Suprapubic skin (tissue), 4 donors: ENCODE measurements at places on chromosomes 3 and 15. TPM values are rescaled to one million over a fixed set of nuclear protein-coding genes. Genes with fewer than 3 reads are reported as not detected.
A peak's percentile ranks its signal among the peaks of the same experiment; 100 is the strongest.

Gene PRSS50
- total RNA-seq, result not detected

DNA sequence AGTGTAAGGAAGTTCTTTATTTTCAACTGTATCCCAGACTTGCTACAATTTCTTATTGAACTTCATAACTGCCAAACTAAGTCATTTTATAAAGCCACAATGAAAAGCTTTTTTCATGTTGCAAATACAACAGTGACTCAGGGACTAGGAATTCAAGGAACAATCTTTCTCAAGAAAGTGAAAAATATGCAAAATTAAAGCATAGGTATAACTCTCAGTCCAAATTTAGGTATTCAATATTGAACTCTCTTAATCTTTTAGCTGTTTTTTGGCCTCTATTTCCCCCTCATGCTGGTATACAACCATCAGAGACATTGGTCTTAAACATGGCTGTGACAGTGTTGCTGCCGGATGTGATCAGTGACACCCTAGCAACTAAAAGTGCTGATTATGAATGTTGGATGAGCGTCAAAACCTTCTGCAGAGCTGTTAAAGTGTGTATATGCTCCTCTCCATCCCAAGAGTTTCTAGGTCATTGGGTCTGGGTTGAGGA lies 476.9 kb downstream of the ZNF385D start:
- no peak for DNase-seq
- H3K4me1 ChIP-seq, result no peaks in the 10 kb centered on the region
- no peak overlapping the region for H3K4me3 ChIP-seq
- no peaks in the 10 kb centered on the region for H3K36me3 ChIP-seq

Gene FGF7
- 13.2 TPM for total RNA-seq

GRCh38 chr3:61181874-61182273 lies 69.4 kb downstream of the FHIT start:
- no peaks in the 10 kb centered on the region for H3K36me3 ChIP-seq
- H3K27me3 ChIP-seq, result no peaks in the 10 kb centered on the region
- H3K4me3 ChIP-seq, result no peak overlapping the region
- no peak for DNase-seq
- no peak overlapping the region for H3K27ac ChIP-seq

- no peak for DNase-seq
- no peak overlapping the region for H3K4me3 ChIP-seq
- no peak overlapping the region for H3K27ac ChIP-seq
- H3K4me1 ChIP-seq, result no peaks in the 10 kb centered on the region
- no peaks in the 10 kb centered on the region for H3K27me3 ChIP-seq
Measured at GRCh38 chr15:39403640-39404117, 177.2 kb upstream of the THBS1 start.

DNA sequence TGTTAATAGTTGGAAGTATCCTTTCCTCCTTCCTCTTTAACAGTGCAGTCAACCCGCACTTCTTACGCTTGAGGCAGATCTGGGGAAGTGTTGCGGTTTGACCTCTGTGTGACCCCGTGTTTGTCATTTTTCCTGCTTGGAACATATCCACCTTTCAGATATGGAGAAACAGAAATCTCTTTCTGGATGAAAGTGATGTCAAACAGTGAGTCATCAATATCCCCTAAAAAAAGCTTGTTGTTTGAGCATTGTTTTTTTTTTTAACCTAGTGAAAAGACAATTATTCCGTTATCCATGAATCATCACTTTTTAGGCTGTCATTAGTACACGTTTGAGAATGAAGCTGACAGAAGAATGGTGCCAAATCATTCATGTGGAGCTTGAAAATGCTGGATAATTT lies 293.7 kb downstream of the ARPP21 start:
- no peak overlapping the region for H3K27ac ChIP-seq
- H3K4me1 ChIP-seq, result no peaks in the 10 kb centered on the region
- no peak overlapping the region for H3K4me3 ChIP-seq
- H3K27me3 ChIP-seq, result no peaks in the 10 kb centered on the region
- no peaks in the 10 kb centered on the region for H3K36me3 ChIP-seq

DNA sequence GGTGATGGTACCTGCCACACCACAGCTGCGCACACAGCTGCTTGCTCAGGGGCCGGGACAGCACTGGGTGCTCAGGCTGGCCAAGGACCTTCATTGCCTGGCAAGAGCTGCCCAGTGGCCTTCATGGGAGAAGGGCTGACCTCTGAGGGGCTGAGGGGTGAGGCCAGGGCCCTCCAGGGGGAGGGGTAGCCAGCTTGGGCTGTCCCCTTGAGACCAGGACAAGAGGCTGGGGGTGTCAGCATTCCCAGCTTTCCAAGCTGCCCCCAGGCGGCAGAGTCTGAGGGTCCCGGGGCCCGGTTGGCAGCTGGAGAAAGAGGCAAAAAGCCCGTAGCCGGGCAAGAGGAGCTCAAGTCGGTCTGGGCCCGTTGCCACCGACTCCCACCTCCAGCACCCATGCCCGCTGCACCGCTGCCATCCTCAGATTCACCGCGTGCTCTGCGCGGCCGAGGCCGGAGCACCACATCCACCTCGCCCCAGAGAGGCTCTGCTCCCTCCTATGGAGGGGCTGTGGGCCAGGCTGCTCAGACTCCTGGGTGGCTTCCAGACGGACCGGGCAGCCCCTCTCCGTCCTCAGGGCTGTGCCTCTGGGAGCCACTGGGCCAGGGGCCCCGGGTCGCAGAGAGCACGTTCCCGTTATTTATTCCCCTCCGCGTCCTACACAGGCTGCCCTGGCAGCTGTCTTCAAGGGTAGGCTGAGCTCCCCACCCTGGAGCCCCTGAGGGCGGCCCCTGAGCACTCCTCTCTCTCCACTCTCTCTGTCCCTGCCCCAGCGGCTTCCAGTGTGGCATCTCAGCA lies 51.5 kb downstream of the PLXNA1 start:
- no peak overlapping the region for H3K4me3 ChIP-seq
- H3K27ac ChIP-seq, result no peak overlapping the region
- peaks cover 21% of the 10 kb centered on the region for H3K4me1 ChIP-seq
- DNase-seq, result no peak
- peaks cover 56% of the 10 kb centered on the region for H3K36me3 ChIP-seq

Gene CNTN4
- total RNA-seq, result 7.7 TPM

GRCh38 chr15:58232281-58233065 lies 94.3 kb downstream of the AQP9 start:
- H3K27me3 ChIP-seq, result no peaks in the 10 kb centered on the region
- H3K4me1 ChIP-seq, result peaks cover 22% of the 10 kb centered on the region
- H3K27ac ChIP-seq, result no peak overlapping the region

Gene GP5
- not detected for total RNA-seq

DNA sequence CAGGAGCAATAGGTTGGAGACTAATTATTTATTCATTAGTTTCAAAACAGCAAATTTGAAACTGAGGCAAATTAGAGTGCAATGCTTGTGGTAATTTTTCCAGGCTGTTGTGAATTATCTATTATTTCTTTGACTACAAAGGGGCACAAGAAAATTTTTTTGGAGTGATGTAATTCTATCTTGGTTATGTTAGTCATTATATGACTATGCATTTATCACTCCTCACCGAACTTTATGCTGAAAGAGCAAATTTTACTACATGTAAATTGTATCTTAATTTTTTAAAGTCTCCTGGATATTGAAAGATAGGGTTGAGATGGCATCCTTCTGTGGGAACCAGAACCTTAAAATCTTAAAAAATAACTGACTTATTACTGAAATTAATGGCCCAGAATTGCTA lies 320.0 kb upstream of the ROBO1 start:
- H3K4me1 ChIP-seq, result no peaks in the 10 kb centered on the region
- DNase-seq, result no peak
- no peaks in the 10 kb centered on the region for H3K36me3 ChIP-seq
- no peaks in the 10 kb centered on the region for H3K27me3 ChIP-seq
- H3K4me3 ChIP-seq, result no peak overlapping the region

Gene RBMS3
- total RNA-seq, result 7.7 TPM

GRCh38 chr15:85482894-85483293 lies 102.5 kb downstream of the AKAP13 start:
- H3K36me3 ChIP-seq, result peaks cover 5% of the 10 kb centered on the region
- H3K4me3 ChIP-seq, result no peak overlapping the region
- no peaks in the 10 kb centered on the region for H3K27me3 ChIP-seq
- no peak for DNase-seq
- H3K4me1 ChIP-seq, result peaks cover 53% of the 10 kb centered on the region

Gene GPR62
- total RNA-seq, result not detected

- H3K4me1 ChIP-seq, result no peaks in the 10 kb centered on the region
- no peaks in the 10 kb centered on the region for H3K36me3 ChIP-seq
- H3K4me3 ChIP-seq, result no peak overlapping the region
- H3K27me3 ChIP-seq, result no peaks in the 10 kb centered on the region
Measured at GRCh38 chr15:95698230-95698629, 632.3 kb upstream of the NR2F2 start.

Gene CLEC3B
- 27.4 TPM for total RNA-seq

GRCh38 chr15:91243826-91244225 lies 143.8 kb downstream of the SV2B start:
- no peak for DNase-seq
- H3K4me3 ChIP-seq, result no peak overlapping the region
- H3K27me3 ChIP-seq, result no peaks in the 10 kb centered on the region
- no peak overlapping the region for H3K27ac ChIP-seq
- H3K36me3 ChIP-seq, result no peaks in the 10 kb centered on the region

Gene EMC7
- 26.3 TPM for total RNA-seq

DNA sequence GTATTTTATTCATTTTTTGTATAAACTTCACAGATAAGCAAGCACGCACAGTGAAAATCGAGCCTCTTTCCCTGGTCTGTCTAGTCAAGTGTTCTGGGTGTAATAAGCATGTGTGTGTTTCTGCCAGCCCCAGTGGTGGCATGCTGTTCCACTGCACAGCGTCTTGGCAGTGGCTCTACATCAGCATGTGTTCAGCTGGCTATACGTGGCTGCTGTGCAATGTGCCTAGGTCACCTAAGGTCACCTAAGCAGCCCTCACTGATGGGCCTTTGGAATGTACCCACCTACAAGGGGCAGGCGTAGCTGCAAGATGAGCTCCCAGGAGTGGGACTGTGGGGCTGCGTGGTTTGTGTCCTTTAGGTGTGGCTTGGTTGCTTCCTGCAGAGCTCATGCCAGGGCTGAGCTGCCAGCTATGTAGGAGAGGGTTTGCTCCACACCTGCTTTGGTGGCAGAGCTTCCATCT lies 4.9 kb downstream of the LIMD1 start:
- H3K4me3 ChIP-seq, result no peak overlapping the region
- H3K27ac ChIP-seq, result peak overlapping the region; percentile 28
- H3K27me3 ChIP-seq, result no peaks in the 10 kb centered on the region
- peaks cover 86% of the 10 kb centered on the region for H3K4me1 ChIP-seq
- H3K36me3 ChIP-seq, result peaks cover 7% of the 10 kb centered on the region

- H3K36me3 ChIP-seq, result no peaks in the 10 kb centered on the region
- peaks cover 9% of the 10 kb centered on the region for H3K4me1 ChIP-seq
- H3K27me3 ChIP-seq, result no peaks in the 10 kb centered on the region
- H3K27ac ChIP-seq, result no peak overlapping the region
Measured at GRCh38 chr15:59105854-59106253, 908 bp downstream of the CCNB2 start.

DNA sequence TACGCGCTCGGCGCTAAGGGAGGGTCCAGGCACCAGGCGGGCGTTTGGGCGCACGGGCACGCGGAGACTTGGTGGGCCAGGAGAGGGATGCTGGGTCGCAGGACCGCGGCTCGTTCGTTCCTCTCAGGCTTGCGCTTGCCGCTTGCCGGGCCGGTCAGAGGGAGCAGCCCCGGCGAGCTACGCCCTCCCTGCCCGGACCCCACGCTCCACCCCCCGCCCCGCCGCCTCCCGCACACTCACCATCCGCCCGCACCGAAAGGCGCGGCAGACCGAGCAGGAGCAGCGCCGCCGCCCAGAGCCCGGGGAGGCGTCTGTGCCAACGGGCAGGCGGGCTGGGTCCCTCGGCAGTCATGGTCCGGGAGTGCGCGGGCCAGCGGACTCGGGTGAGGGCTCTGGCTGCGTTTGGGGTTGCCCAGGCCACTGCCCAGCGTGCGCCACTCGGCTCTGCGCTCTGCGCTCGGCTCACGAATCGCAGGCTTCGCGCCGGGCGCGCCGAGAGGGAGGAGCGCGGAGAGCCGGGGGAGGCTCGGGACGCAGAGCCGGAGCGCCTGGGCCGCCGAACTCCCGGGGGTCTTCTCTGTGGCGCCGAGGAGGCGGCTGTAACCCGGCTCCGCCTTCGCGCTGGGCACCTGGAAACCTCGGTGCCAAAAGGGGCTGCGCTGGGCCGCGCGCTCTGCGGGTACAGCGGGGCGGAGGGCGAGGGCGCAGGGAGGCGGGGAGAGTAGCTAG lies at the start of gene SUSD5:
Gene SUSD5 (minus strand): TSS at position 365 of the 729 bp plus-strand sequence. CDS start 13 bp downstream, at position 352.
- peak within 1 kb of the TSS; percentile 8 for H3K27ac ChIP-seq
- no peaks in the 10 kb centered on the region for H3K36me3 ChIP-seq
- DNase-seq, result no peak
- H3K27me3 ChIP-seq, result peaks cover 20% of the 10 kb centered on the region
- peaks cover 14% of the 10 kb centered on the region for H3K4me1 ChIP-seq
- H3K4me3 ChIP-seq, result peak within 1 kb of the TSS; percentile 54

DNA sequence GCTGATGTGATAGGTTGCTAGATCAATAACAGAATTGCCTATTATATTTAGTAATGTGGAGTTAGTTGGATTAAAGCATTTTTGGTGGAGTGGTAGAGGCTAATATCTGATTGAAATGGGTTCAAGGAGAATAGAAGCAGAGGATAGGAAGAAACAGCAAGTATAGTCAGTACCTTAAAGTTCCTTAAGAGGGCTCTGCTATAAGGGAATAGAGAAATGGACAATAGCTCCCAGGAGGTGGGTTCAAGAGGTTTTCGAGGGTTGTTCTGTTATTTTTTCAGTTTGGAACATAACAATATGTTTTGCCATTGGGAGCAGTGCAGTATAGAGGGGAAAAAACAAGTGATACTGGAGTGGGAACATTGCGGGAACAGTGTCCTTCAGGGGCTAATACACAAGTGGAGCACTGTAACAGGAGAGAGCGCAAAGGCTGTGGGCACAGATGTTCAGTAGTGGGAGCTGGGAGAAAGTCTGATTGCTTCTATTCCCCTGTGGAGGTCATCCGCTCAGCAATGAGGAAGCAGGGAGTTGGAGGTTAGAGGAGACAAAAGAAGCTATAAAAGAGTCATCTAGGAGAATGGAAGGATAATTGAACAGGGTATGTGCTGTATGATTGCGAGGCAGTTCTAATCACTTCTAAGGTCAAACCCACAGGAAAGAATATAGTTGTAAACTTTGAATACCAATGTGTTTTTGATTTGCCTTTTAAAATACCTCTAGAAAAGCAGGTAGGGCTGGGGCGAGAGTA lies 3.3 kb downstream of the MRPS11 start:
- no peaks in the 10 kb centered on the region for H3K27me3 ChIP-seq
- DNase-seq, result no peak
- no peak overlapping the region for H3K4me3 ChIP-seq
- peaks cover 32% of the 10 kb centered on the region for H3K36me3 ChIP-seq
- no peak overlapping the region for H3K27ac ChIP-seq
- peaks cover 21% of the 10 kb centered on the region for H3K4me1 ChIP-seq

- no peak overlapping the region for H3K27ac ChIP-seq
- H3K4me3 ChIP-seq, result no peak overlapping the region
- no peaks in the 10 kb centered on the region for H3K36me3 ChIP-seq
- no peaks in the 10 kb centered on the region for H3K27me3 ChIP-seq
- DNase-seq, result no peak
Measured at GRCh38 chr3:74402821-74403220, 211.6 kb downstream of the CNTN3 start.

Gene MRPS25
- 46.8 TPM for total RNA-seq

- H3K36me3 ChIP-seq, result no peaks in the 10 kb centered on the region
- peaks cover 7% of the 10 kb centered on the region for H3K4me1 ChIP-seq
- H3K27me3 ChIP-seq, result no peaks in the 10 kb centered on the region
- H3K4me3 ChIP-seq, result no peak overlapping the region
- H3K27ac ChIP-seq, result no peak overlapping the region
Measured at GRCh38 chr3:152229692-152230091, 39.0 kb upstream of the MBNL1 start.

- H3K4me3 ChIP-seq, result no peak overlapping the region
- no peak for DNase-seq
- H3K27me3 ChIP-seq, result no peaks in the 10 kb centered on the region
- H3K36me3 ChIP-seq, result peaks cover 24% of the 10 kb centered on the region
Measured at GRCh38 chr3:123489400-123490004, 40.6 kb upstream of the ADCY5 start.

- no peak overlapping the region for H3K4me3 ChIP-seq
- peaks cover 14% of the 10 kb centered on the region for H3K27me3 ChIP-seq
- H3K4me1 ChIP-seq, result peaks cover 15% of the 10 kb centered on the region
- peak overlapping the region; percentile 26 for H3K27ac ChIP-seq
Measured at GRCh38 chr15:83305704-83306291, 21.3 kb upstream of the BNC1 start.
